ENCODE measurements at places on chromosomes 2 and 18.

DNA sequence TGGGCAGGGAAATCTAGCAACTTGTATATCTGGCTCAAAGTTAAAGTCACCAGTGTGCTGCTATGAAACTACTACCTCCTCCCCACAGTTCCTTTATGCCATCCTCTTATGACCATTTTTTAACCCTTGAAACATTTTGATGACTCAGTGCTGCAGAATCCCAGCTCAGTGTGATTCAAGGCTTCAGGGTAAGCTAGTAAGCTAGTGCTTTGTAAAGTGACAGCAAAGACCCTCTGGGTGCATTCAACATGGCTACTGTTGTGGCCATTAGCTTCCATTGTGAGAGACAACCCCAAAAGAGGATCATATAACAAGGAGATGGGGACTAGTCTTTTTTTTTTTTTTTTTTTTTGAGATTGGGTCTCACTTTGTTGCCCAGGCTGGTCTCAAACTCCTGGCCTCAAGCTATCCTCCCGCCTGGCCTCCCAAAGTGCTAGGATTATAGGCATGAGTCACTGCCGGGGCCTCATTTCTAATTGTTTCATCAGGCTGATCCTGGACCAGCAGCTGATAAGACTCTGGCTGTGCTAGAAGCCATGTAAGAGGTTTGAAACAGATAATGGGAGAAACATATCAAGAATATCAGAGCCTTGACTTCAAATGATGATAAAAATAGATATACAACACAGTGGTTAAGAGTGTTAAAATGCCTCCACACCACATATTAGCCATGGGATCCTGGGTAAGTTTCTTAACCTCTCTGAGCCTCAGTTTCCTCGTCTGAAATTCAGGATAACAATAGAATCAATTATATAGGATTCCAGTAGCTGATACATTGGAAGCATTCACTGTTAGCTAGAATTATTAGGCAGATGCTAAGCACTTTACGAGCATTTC lies 65.7 kb upstream of the RTN4 start:
- no peak for DNase-seq

GRCh38 chr2:36562240-36562639 lies 35.7 kb downstream of the FEZ2 start:
- DNase-seq, result no peak

- DNase-seq, result no peak
These were observed 168.1 kb downstream of the AFF3 start for GRCh38 chr2:99974275-99974674.

DNA sequence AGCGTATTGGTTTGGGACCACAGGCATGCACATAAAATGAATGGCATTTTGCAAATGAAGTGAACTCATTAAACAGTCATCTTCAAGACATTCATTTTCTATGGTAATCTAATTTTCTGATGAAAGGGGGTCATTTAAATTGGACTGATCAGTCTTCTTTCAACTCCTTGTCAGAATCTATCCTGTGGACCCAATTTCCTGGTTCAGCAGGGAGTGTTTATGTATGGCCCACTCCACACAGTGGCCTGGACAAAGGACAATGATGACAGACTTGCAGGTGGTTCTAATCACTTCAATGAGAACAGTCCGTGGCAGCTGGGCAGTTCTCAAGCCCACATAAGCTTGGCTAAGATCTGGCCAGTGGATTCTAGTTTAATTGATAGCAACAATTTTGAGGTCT lies 448.1 kb downstream of the DCDC2C start:
- no peak for DNase-seq

DNA sequence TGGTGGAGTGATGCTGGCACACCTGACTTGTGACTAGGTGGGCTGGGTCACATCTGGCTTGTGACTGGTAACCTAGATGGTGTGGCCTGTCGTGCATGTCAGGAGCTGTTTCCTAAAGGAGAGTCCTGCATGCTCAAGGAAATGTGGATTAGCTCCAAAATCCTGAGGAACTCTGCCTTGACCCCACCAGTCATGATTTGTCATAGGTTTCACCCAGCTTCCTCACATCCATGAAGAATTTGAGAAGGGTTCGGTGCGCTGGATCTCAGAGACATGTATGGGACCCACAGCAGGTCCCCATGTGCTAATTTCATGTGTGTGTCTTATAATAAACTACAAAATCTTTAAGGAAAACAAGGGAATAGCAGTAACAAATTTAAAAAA lies 107.2 kb downstream of the COL6A3 start:
- no peak for DNase-seq

DNA sequence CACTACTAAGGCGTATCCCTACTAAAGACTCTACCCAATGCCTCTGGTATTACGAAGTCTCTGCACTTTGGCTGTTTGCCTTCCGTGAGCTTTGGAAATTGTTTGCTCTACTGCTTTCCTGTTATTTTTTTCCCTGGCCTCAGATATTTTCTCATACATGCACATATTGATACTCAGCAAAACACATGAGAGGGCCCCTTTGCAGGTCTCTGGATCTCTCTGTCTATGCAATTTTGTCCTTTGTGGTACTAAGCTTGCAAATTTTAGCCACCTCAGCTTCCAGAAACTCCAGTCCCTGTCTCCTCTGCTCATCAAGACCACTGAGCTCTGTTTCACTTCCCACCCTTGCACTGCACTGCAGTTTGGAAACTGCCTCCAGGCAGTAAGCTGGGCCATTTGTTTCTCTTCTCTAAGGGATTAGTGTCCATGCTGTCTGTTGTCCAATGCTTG lies 46.6 kb downstream of the TAF1B start:
- DNase-seq, result no peak

DNA sequence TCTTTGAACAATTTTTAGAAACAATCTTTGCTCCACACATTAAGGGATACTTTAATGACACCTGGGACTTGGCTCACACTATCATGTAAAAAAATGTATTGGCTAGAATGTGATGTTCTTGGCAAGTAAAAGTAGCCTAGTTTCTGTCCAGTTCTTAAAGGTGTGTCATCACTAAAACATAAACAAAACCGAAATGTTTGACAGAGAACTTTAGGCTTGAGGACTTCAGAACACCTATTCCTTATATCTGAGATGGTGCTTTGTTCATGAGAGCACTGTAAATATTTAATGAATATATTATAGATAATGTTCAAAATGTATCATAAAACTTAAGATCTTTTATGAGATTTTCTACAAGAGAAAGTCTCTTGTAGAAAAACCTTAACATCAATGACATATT lies 19.8 kb upstream of the HNRNPA3 start:
- no peak for DNase-seq

DNA sequence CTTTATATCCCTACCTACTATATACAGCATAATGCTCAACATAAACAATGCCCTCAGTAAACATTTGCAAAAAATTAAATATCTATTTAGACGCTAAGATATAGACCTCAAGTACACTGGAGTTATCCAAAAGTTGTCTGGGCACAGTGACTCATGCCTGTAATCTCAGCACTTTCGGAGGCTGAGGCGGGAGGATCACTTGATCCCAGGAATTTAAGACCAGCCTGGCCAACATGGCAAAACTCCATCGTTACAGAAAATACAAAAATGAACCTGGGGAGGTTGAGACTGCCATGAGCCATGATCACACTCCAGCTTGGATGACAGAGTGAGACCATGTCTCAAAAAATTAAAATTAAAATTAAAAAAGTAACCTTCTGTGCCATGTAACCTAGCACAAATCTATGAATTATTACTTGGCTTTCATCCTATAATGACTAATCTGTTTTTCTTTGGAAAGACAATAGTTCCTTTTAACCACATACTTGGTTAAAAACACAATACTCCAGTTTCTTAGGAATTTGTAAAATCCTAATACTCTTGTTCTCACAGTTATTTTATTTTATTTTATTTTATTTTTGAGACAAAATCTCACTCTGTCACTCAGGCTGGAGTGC lies 6.7 kb upstream of the TNFAIP6 start:
- no peak for DNase-seq

DNA sequence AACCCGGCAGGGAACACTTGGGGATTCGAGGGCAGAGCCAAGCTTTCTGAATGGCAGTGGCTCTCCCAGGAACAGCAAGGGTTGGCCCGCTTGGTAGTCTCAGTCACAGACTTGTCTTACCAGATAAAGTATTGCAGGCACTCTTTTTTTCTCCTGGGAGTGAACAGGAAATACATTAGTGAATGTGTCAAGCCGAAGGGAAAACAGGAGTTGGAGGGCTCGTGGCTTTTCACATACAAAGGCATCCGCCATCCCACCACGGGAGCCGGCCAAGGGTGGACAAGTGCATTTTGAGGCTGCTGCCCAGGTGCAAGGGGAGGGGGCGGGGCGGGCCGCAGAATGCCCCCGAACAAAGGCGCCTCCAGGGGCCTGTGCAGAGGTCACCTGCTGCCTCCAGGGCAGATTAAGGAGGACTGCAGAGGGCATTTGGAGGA lies 163.3 kb upstream of the SIX3 start:
- no peak for DNase-seq

DNA sequence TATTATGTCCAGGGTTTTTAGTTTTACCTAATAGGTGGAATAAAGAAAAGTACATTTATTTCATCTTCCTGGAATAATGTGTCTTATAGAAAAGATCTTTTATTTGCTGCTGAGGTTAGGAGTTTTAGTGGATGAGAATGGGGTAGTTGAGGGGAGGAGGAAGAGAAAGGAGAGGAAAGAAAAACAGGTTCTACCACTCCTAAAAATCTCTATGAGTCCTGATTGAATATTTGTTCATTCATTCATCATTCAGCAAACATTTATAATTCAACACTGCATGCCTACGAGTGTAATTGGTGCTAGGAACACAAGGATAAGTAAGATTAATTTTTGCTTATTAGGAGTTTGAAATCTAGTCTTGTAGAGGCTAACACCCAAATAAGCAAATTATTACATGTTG lies 45.2 kb upstream of the SLC4A10 start:
- no peak for DNase-seq

DNA sequence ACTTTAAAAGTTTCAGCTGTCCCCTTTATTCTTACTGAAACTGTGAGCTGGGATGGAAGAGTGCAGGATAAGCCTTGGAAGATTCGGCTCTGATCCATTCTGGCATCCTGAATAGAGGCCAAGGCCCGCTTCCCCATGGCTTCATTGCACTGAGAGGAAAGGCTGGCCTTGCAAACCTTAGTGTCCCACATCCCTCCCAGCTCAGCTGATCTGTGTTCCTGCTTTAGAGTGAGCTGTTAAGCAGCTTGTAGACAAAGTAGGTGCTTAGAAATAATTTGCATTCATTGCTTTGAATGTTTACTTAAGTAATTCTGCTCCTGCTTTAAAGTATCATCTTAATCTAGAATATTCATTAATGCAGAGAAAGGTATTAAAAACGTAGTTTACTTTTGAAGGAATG lies 169.6 kb upstream of the BOD1L2 start:
- no peak for DNase-seq

- no peak for DNase-seq
These were observed 67.8 kb upstream of the HDAC4 start for GRCh38 chr2:239468491-239469105.

- no peak for DNase-seq
These were observed 270.8 kb downstream of the ZNF407 start for GRCh38 chr18:74868461-74868860.

DNA sequence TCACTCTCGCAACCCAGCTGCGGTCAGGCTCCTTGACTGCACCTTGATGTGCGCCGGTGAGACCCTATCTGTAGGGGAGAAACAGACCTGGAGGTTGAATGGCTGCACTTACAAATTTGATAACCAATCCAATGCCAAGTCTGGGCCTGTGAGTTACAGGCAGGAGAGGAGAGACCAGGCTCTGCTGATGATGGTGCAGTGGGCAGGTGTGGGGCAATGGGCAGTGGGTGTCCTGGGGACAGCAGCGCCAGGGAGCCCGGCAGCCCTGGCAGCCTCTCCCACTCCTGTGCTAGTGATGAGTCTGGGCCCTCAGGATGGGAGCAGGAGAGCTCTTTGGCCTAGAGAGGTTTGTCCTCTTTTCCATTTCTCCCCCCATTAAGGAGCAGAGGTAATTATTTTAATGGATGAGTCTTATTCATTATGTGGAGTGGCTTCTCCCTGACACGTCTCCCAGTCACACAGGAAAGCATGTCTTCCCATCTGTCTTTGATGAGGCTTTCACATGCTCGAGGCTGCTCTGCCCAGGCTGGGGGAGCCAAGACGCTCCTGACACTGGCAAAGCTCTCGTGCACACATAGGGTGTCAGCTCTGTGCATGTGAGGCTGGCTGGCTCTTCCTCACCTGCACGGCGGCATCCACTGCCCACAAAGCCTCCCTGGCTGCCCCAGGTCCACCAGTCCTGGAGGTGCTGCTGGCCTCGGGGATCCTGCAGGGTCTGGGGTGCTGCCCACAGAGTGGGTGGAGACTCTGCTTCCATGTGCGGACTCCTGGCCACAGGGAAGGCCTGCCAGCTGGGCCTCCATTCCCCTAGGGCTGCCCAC lies 10.0 kb upstream of the ALLC start:
- DNase-seq, result no peak

GRCh38 chr2:34844629-34845028 lies 1245.5 kb upstream of the FAM98A start:
- no peak for DNase-seq

- no peak for DNase-seq
These were observed 10.4 kb downstream of the UBE2E3 start for GRCh38 chr2:180990794-180991193.

GRCh38 chr18:60347526-60348045 lies 25.0 kb downstream of the MC4R start:
- DNase-seq, result no peak

DNA sequence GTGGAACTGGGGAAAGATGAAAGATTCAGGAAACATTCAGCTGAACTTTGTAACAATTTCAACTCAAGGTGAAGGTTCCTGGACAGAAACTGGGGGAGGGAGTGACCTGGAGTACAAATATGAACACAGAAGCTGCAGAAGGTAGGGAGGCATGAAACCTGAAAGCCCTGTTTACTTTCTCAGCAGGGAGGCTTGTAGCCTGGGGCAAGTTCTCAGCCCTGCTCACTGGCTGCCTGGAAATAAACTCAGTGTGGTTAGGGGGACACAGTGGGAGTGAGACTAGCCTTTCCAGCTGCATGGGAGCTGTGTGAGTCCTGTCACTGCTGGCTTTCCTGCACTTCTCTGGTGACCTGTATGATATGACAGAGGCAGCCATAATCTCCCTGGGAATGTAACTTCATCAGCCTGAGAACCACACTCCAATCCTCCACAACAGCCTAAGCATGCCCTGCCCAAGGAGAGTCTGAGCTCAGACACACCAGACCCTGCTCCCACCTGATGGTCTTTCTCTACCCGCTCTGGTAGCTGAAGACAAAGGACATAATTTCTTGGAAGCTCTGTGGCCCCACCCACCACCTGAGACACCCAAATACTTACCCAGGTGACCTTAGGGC lies 77.0 kb downstream of the ZSWIM2 start:
- no peak for DNase-seq

GRCh38 chr2:27021253-27022049 lies 11.3 kb upstream of the TMEM214 start:
- no peak for DNase-seq

Data from stimulated activated CD4-positive, alpha-beta T cell treated with anti-CD3 and anti-CD28 coated beads, Interleukin-2, amount 100 ng/mL, for 48 hours (primary cell).